ENCODE measurements at places on chromosomes 4 and X. TPM values are rescaled to one million over a fixed set of nuclear protein-coding genes. Genes with fewer than 3 reads are reported as not detected.

SATL1 gene
- not detected for total RNA-seq

DNA sequence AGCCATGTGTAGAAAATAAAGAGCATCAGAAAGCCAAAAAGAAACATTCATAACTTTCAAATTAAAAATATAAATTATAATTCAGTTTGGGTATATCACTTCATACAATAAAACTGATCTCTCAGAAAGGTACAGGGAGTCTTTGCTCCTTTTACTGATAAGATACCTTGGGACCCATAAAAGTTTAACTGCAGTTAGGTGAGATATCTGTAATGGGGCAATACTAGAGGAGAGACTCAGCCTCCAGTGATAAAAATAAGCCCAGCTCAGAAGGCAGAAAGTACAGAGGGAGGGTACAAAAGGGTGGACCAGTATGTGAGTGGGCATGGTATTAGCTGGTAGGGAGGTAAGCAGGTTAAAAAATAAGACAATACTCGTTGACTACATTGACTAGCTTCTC is 180.9 kb upstream of the AGTR2 start:
- no peak for DNase-seq

- DNase-seq, result no peak
These were observed 199.9 kb downstream of the GC start for GRCh38 chr4:71583971-71584370.

GRCh38 chr4:173696011-173696410 is 166.0 kb upstream of the HAND2 start:
- peak; percentile 51 for DNase-seq

- no peak for DNase-seq
These were observed 1106.4 kb upstream of the INTU start for GRCh38 chr4:126526335-126526734.

GRCh38 chrX:150616863-150617198 is 48.4 kb downstream of the MTM1 start:
- no peak for DNase-seq

DNA sequence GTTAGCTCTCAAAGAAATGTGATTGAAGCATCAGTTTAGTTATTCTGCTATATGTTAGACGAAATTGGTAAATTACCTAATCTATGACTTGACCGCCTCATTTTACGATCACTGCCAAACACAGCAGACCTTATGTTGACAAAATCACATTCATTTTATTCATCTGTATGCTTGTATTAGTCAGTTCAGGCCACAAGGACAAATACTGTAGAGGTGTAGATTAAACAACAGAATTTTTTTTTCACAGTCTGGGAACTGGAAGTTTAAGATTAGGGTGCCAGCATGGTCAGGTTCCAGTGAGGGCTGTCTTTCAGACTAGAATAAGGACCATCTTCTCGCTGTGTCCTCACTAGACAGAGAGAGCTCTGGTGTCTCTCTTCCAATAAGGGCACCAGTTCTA is 177.1 kb downstream of the NWD2 start:
- no peak for DNase-seq

NLGN4X gene
- total RNA-seq, result 0.67 TPM

DNA sequence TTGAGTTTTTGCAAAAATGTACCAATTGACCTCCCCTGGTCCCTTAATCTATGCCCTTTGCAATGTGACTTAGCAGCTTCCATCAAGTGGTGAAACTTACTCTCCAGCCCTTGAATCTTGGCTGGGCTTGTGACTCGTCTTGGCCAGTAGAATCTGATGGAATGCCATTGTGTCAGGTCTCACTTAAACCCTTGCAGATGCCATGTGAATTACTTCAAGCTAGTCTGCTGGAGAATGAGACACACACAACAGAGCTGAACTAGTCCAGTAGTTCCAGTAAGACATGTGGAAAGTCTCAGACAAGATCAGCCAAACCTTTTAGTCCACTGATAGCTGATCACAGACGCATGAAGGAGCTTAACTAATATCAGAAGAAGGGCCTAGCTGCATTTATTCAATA is 567.8 kb upstream of the CPEB2 start:
- DNase-seq, result no peak

- DNase-seq, result no peak
These were observed 299.2 kb downstream of the IDS start for GRCh38 chrX:149205937-149206336.

DNA sequence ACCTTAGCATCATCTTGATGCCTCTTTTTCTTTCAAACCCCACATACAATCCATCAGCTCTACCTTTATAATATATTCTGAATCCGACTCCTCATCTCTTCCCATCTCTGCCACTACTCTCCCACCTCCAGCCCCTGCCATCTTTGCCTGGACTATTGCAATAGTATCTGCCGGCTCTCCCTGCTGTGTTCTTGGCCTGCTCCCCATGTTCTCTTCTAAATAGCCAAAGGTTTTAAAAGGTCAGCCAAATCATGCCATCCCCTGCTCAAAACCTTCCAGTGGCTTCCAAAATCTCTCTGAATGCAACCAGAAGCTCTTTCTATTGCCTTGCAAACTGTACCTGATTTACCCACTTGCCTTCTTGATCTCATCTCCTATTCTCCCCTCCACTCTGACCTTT is 266.0 kb downstream of the PTTG2 start:
- DNase-seq, result no peak

GRCh38 chrX:9860826-9861225 is 74.6 kb downstream of the SHROOM2 start:
- no peak for DNase-seq

DNA sequence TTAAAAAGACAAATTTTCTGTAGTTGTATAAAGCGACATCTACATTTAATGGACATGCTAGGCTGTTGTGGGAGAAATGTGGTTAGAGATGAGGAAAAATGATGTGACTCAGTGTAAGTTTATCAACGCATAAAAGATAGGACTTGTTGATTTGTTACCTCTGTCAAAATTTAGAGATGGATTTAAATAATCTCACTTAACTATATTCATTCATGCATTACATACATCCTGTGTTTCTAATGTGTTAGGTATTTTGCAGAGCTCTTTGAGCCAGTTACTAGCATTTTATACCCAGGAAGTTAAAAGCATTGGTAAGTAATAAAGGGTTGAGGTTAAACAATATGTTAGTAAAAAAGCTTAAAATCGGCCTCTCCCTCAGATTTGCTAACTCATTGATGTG is 34.3 kb downstream of the METAP1 start:
- no peak for DNase-seq

Data from SK-MEL-5 (cell line).